ENCODE measurements at places on chromosomes 1 and 21.

GRCh38 chr1:24364605-24364974 lies 45.4 kb downstream of the GRHL3 start:
- peak; percentile 67 for DNase-seq

DNA sequence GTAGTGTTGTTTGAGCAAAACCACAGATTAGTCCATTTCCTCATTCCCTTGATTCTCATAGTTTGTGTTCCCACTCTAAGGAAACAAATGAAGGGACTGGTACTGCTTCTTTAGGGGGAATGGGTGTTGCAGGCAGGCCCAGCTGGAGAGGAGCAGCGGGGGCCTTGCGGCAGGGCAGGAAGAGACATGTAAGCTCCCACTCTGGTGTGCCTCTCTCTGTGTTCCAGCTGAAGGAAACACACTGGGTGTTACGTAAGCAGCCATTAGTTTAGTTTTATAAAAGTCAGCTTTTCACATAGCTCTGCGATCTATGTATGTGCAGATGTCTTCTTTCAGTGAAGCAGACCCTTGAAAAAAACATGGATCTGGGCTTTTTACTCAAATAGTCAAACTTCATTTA lies 99.5 kb downstream of the CACHD1 start:
- no peak for DNase-seq

DNA sequence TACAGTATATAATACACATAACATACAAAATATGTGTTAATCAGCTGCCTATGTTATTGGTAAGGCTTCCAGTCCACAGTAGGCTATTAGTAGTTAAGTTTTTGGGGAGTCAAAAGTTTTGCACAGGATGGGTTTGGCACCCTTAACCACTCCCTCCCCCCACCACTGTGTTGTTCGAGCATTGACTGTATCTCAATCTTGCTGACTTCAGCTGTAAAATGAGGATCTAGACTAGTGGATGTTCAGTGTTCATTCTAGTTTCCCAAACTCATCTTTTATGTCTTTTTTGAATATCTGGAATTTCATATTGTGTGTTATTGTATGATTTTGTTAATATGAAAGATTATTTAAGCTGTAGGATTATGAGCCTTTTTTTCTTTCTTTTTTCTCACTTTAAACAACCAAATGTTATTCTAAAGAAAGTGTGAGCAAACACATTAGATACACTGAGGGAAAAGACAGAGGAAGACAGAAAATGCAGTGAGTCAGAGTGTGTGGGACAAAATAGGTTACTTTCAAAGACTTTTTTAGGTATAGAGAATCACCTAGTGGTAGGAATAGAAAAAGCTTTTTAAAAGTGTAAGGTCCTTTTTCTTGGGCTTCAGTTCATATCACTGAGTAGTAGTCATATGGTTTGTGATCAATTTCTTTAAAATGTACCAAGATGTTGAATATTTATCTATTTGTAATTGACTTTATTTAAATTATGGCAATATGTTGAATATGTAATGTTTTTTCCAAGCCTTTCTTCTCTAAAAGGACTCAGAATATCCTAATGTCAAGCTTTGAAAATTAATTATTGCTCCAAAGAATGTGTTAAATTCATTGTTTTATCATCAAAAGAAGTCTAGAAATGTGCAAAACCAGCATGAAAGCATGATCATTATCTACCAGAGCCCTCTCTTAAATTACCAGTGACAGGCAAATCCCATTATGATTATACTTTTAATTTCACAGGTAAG lies 17.9 kb upstream of the CENPF start:
- no peak for DNase-seq

GRCh38 chr1:94698356-94698755 lies 121.8 kb upstream of the SLC44A3 start:
- DNase-seq: no peak

DNA sequence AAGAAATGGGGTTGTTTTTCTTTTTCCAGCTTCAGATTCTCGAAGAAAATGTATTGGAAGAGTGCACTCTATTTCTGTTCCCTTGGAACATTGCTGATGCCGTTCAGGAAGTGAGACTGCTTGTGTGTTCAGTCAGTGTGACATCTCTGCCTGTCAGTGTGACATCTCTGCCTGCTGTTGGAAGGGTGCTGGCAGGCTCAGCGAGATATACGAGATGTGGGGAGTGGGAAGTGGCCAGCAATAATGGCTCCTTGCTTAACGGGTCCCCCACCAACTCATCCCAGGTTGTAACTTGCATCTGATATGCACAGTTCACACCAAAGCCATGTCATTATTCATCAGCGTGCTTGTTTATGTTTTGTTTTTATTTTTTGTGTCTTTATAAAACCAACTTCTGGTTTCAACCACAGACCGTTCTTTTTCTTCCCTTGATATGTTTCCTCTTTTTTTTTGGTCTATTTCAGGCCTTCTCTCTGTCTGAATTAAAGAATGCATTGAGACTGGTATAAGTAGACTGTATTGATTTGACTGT lies 145.4 kb downstream of the GALNT2 start:
- peak; percentile 11 for DNase-seq

GRCh38 chr1:208541225-208541855 lies 297.2 kb upstream of the PLXNA2 start:
- no peak for DNase-seq

DNA sequence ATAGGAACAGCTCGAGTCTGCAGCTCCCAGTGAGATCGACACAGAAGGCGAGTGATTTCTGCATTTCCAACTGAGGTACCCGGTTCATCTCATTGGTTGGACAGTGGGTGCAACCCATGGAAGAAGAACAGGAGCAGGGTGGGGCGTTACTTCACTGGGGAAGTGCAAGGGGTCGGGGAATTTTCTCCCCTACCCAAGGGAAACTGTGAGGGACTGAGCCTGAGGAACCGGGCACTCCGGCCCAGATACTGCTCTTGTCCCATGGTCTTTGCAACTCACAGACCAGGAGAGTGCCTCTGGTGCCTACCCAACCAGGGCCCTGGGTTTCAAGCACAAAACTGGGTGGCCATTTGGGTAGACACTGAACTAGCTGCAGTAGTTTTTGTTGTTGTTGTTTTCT lies 307.1 kb downstream of the AMY1C start:
- DNase-seq: no peak

GRCh38 chr1:198173832-198174231 lies 17.0 kb downstream of the NEK7 start:
- no peak for DNase-seq

- DNase-seq: no peak
These were observed 6.4 kb downstream of the XCL1 start for GRCh38 chr1:168582688-168583336.

GRCh38 chr1:165851034-165851658 lies 23.7 kb downstream of the UCK2 start:
- no peak for DNase-seq

- no peak for DNase-seq
These were observed 45.4 kb downstream of the KIF26B start for GRCh38 chr1:245200146-245200545.

DNA sequence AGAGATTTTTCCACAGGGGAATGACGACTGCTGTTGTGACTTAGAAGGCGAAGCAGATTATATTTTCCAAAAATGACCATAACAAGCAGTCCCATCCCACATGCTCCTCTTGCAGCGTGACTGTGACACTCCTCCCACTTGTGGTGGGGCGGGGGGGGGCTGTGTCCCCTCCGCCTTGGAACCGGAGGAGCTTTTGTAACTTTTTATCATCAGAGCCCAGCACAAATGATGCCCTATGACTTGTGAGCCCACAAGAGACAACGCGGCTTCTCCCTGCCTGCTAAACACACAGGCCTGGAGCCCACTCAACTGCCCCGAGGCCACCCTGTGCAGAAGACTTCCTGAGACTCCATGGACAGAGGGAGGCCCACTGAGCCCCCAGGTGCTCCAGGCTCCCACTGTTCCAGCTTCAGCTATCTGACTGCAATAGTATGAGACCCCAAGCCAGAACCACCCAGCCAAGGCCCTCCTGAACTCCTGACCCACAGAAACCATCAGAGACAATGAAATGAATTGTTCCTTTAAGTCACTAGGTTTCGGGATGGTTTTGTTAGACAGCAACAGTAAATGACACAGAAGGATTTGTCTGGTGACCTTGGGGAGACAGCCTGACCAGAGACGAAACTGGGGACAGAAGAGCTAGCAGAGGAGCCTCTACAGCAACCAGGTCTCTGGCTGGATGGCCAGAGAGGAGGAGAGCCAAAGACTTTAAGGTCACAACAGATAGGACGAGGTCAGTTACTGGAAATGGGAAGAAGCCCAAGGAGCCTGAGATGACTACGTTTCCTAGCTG lies 58.8 kb downstream of the CAPZB start:
- DNase-seq: no peak

GRCh38 chr1:156081917-156082308 lies 352 bp downstream of the MEX3A start:
- no peak for DNase-seq

DNA sequence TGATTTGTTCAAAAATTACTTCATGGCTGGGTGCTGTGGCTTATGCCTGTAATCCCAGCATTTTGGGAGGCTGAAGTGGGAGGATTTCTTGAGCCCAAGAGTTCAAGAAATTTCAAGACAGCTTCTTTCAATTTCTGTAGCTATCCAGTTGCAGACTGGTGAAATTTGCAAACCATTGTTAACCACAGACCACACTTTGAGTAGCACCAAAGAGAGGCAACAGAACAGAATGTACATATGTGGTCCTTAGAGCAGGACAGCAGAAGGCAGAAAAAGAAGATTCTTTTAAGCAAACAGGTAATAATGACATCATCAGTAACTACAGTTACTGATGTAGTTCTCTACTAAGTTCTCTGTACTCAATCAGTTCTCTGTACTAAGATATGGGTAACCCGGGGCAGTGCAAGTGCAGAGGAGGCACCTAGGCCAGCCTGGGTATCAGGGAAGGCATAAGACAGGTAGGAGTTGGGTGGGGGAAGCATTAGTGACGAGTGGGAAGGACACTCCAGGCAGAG lies 5.5 kb upstream of the KLF17 start:
- DNase-seq: no peak

DNA sequence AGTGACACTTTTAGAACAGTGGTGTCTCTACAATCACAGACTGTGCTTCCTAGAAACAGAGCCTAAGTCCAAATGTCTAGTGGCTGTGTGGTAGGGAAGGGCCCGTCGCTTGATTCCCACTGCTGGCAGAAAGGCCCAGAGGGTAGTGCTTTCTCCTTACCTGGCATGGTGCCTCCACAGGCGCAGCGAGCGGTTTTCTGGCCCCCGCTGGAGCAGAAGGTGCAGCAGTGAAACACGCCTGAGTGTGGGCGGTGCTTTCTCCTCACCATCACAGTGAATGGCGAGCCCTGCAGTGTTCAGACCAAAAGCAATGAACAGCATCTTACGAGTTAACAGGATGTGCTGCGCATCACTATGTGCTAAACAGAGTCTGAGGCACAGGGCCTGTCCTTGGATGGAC lies 8.3 kb downstream of the TRIM45 start:
- DNase-seq: no peak

- DNase-seq: no peak
These were observed 107.5 kb upstream of the CLDN14 start for GRCh38 chr21:36587388-36587787.

- DNase-seq: no peak
These were observed 15.0 kb upstream of the IKBKE start for GRCh38 chr1:206455289-206455665.

DNA sequence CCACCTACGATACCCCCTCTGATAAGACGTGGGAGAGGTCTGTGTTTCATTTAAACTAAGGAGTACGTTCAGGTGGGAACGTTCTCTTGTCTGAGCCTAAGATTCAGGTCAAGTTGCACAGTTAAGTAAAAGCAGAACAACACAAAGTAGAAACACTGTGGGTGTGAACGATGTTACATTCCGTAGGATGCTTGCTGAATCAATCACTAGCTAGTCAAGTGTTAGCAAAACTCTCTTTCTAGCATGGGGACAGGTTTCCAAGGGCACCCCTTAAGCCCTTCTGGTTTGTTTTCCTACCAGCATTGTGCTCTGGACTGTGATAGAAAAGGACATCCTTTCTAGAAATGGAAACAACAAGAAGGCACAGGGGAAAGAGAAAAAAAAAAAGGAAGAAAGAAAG lies 13.3 kb downstream of the C1orf162 start:
- DNase-seq: no peak

DNA sequence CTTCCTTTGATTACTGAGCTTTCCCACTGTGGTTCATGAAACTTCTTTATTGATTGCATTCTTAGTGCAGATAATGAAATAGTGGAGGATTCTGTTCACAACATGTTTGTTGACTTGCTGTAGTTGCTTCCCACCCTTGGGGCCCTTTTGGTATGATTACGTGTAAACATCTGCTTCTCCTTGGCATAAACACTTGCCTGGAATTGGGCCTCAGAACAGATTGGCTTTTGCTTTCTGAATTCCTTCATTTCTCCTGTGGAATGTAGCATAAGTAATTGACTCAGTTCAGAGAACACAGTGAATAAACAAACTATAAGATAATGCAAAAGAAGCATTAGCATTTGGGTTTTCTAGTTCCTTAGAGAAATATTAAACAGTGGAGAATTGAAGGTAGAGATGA lies 59.5 kb upstream of the LAMC2 start:
- DNase-seq: no peak

DNA sequence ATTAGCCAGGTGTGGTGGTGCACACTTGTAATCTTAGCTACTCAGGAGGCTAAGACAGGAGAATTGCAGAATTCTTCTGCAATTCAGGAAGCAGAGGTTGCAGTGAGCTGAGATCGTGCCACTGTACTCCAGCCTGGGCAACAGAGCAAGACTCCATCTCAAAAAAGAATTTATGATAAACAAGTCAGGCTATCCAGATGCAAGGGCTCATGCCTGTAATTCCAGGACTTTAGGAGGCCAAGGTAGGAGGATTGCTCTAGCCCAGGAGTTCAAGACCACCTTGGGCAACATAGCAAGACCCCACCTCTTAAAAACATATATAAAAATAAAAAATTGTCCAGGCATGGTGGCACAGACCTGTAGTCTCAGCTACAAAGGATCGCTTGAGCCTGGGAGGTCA lies 10.5 kb upstream of the CBR3 start:
- no peak for DNase-seq

DNA sequence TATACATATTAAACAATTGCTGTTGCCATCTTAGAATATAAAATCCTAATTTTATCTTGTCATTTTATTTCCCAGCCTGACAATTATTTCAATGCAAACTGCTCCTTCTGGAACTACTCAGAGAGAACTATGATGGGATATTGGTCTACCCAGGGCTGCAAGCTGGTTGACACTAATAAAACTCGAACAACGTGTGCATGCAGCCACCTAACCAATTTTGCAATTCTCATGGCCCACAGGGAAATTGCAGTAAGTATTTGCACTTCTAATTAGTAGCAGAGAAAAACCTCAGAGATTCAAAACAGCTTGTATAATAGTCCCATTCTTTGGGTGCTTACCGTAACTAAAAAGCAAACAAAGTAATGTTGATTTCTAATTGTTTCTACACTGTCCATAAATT lies 167.2 kb downstream of the ADGRL2 start:
- DNase-seq: no peak

DNA sequence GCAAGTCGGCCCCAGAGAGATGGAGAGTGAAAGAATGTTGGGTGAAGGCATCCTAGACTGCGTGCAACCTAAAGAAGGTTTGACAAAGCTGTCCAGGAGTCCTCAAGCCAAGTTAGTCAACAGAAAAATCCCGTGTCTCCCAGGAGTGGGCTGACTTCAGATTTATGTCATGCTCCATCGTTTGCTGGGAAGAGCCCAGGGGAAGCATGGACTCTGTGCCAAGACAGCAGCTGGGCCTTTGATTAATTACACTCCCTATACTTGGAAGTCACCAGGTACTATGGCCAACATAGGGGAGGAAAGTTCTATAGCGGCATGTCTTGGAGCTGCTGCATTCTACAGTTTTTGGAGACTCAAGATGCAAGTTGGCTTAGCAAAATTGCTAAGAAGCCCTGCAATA lies 247.4 kb downstream of the KAZN start:
- no peak for DNase-seq
